AG04449 (cell line): ENCODE measurements at places on chromosomes 4 and X.

DNA sequence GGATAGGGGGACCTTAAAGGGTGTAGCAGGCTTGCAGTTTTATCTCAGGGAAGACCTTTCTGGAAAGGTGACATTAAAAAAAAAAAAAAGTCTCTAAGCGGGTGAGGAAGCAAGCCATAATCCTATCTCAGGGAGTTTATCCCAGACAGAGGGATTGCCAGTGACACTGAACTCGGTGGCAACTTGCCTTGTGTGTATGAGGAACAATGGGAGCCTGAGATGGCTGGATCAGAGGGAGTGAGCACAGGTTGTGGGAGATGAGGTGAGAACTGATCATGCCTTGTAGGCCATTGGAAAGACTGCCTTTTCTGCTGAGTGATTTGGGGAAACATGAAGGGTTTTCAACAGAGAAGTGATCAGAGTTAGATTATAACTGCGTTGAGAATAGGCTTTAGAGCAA is 31.1 kb downstream of the DTHD1 start:
- DNase-seq: no peak

DNA sequence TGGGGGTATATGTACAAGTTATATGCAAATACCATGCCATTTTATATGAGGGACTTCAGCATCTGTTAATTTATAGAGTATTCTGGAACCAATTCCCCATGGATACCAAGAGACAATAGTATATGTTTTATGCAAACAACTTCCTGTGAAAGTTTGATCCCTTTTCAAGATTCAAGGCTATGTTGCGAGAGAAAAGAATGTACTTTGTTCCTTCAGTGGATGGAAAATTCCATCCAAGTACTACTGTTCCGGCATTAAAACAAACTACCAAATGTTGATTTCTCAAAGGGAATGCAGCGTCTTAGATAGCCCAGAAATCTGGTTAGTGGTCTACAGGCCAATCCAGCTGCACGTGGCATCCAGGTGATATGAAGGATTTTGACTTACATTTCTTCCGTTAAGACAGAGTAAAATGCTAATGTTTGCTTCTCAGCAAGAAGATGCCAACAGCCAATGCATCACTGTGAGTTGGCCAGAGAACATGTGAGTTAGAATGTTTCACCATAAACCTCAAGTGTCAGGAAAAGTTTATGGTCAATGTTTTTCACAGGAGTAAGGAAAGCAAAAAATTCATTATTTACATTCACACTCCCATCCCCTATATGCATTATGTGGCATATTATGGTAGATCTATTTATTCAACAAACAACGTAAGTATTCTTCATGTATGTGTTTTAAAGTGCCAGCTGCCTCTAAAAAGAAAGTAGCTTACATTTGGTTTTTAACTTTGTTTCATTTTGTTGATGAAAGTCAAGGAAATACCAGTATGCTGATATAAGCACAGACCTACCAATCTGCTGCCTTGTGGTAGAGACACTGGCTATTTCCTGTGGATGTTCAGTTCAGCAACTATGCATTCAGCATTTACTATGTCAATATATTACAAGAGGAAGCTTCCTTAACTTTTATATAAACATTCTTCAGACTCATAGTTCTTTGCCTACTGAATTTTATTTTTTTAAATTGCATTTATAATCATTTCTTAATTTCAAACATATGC is 44.4 kb downstream of the METTL14 start:
- DNase-seq: peak; percentile 89

DNA sequence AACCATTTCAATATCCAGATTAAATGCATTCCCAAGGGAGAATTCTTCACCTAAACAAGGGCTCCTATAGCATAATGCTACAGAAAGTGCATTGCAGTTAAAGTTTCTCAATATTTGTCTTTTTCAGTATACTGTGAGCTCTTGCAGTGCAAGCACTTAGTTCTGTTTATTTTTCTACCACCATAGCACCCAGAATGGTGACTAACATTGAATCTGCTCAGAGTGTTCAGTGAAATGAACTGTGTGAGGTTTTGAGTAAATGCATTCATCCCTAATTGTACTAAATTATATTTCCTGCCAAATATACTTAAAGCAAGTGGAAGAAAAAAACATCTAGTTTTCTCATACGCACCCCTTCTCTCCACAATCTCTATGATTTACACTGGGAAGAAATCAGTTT is 383.9 kb downstream of the PCDH7 start:
- no peak for DNase-seq

- DNase-seq: no peak
These were observed 5.4 kb downstream of the SLC25A6 start for GRCh38 chrX:1386338-1387127.

DNA sequence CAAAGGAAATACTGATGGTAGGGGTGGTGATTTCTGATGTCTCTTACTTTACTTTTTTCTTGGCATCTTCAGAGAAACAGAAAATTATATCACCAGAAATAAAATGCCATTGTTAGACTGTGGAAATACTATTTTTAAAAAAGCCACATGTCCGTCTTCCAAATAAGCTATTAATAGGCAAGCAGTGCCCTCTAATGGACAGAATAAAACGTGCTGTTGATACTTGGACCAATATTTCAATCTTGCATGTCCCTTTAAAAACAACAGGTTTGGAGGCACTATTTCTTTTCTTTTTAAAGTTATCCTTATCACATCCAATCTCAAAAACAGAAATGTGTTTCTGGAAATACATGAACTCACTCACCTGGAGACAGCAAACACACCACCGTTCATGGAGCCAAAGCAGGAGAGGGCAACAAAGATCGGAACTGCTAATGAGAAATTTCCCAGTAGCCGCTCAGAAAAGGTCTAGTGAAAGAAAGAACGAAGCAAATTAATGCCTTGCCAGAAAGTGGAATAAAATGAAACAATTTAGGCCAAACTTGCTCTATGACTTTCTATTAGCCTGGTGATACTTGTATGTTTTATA is 59.2 kb downstream of the SLC7A11 start:
- peak; percentile 29 for DNase-seq

GRCh38 chr4:32135642-32136041 is 1415.5 kb downstream of the PCDH7 start:
- DNase-seq: no peak

DNA sequence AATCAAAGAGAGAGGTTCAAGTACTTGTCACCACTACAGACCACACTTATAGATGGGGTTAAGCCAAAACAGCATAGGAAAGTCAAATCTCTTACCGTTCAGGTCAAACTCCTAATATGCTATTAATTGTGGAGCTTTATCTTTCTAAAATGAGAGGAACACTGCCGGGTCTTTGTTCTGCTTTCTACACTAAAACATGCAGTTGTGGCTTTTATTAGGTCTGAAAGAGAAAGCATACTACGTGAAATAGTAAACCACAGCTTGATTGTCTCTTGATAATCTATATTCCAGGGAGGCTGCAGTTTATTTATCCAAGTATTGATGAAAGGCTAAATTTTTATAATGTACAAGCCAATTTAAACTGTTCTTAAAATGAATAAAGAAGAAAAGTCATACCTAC is 12.3 kb upstream of the INPP4B start:
- no peak for DNase-seq
